Stromal cell of bone marrow (primary cell): ENCODE measurements at places on chromosomes 13 and 19.

- DNase-seq, result no peak
These were observed 12.4 kb upstream of the SIGLEC12 start for GRCh38 chr19:51513968-51514367.

DNA sequence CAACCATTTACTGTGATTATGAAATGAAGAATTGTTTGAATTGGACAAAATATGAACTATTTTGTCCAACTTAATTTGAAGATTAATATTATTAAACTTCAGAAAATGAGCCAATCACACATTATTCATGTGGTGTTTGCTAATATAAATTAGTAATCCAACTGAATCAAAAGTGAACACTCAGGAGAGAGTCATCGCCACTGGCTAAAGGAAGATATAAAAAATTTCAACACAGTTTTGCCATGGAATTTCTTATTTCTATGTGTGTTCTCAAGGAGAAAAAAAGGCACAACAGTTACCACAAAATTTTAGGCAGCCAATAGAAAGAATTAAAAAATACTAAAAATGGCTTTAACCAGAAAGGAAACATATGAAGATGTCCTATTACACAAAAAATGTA is 2683.8 kb downstream of the PCDH9 start:
- DNase-seq, result no peak

GRCh38 chr13:114065141-114065925 is 67.1 kb downstream of the RASA3 start:
- peak; percentile 99 for DNase-seq

GRCh38 chr13:29956853-29957252 is 106.4 kb upstream of the UBL3 start:
- DNase-seq, result no peak

DNA sequence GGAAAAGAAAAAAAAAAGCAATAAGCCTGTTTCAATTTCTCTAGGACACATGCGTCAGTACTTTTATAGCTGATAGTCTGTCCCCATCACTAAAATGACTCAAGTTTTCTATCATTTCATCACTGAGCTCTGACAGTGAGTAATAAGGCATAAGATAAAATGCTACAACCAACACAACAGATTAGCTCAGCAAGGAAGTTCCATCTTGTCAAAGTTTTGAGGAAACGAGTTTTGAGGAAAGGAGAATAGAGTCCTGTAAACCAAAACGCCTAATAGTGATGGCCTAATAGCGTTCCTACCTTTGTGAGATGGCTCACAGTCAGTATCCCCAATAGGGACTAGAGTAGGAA is 145.1 kb downstream of the LACC1 start:
- DNase-seq, result no peak

DNA sequence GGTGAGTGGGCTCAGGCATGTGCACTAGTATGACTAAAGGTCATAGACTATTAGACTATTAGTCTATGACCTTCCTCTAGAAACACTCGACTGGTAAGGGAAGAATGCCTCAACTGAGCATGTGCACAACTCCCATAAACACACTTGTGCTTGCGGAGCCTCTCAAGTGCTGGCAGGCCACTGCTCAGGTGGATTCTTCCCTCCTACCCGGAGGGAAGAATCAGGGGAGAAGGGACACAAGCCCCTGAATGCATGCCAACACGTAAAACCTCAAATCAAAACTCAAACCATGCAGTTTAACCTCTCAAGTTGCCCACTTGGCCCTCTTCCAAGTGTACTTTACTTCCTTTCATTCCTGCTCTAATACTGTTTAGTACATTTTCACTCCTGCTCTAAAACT is 287.6 kb upstream of the SGCG start:
- no peak for DNase-seq
